HEK293T (cell line): ENCODE measurements at places on chromosomes 12 and 14.

DNA sequence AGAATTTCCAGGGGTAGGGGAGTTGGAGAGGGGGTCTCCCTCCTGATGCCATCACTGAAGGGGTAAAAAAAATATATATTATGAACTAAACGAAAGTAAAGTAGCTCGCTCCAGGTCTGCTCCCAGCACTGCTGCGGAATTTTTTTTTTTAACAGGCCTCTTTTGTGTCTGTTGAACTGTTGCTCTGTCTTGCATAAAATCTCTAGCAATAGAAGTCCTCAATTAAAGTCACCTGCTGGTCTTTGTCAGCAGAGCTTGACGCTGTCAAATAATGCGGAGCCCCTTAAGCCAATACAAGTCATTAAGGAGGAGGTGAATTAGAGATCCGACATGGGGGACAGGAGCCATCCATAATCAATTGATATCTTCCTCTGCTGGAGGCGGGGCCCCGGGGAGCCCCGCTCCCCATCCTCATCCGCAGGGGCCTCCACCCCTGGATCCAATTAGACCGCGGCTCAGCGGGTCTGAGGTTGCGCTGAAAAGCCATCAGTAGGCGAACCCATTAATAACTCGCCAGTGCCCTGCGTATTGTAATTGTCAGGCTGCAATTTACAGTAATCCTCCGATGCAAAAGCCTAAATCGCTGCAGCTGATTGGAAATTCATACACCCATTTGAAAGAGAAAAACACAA lies 85.6 kb downstream of the DICER1 start:
- no peak for DNase-seq

GRCh38 chr14:65750906-65751305 lies 338.4 kb downstream of the FUT8 start:
- no peak for DNase-seq

DNA sequence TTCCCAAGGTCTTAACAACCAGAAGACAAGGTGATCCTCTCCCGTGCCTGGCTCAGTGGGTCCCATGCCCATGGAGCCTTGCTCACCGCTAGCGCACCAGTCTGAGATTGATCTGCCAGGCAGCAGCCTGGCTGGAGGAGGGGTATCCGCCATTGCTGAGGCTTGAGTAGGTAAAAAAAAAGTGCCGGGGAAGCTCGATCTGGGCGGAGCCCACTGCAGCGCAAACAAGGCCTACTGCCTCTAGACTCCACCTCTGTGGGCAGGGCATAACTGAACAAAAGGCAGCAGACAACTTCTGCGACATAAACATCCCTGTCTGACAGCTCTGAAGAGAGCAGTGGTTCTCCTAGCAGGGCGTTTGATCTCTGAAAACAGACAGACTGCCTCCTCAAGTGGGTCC lies 104.0 kb downstream of the C14orf39 start:
- no peak for DNase-seq

GRCh38 chr14:68784226-68784910 lies 8.5 kb downstream of the ZFP36L1 start:
- no peak for DNase-seq

DNA sequence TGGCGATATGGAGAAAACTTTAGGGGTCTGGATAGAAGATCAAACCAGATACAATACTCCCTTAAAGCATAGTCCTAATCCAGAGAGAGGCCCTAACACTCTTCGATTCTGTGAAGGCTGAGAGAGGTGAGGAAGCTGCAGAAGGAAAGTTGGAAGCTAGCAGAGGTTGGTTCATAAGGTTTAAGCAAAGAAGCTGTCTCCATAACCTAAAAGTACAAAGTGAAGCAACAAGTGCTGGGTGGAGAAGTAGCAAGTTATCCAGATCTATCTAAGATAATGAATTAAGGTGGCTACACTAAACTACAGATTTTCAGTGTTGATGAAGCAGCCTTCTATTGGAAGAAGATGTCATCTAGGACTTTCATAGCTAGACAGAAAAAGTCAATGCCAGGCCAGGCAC lies 24.6 kb upstream of the MTERF2 start:
- no peak for DNase-seq

DNA sequence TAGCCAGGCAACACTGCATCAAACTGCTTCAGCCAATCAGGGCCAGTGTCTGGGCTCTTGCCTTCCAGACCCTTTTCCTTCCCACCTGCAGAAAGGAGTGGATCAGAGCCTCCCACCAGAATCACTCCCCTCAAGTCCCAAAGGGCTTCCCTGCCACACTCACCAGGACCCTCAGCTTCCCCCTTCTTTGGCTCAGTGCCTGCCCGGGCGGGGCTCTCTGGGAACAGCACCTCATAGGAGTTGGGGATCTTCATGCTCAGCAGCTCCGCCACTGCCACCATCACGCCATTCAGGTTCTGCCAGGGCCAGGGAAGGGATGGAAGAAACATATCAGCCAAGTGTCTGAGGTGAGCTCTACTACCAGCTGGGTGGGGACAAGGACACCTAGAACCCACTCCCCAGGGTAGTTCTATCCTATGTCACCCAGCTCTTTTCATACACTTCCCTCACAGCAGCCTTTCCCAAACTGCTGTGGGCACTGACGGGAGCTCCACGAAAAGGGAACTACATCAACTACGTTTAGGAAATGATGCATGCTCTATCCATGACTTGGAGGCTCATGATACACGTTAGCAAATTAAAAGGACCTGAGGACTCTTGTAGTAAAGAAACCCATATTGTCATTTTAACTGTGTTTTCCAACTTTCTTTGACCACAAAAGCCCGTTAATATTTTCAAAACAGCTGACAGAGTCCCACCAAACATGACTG lies 9.4 kb upstream of the PRKAG1 start:
- DNase-seq, result no peak

GRCh38 chr14:55771242-55771981 lies 191.4 kb downstream of the KTN1 start:
- no peak for DNase-seq

DNA sequence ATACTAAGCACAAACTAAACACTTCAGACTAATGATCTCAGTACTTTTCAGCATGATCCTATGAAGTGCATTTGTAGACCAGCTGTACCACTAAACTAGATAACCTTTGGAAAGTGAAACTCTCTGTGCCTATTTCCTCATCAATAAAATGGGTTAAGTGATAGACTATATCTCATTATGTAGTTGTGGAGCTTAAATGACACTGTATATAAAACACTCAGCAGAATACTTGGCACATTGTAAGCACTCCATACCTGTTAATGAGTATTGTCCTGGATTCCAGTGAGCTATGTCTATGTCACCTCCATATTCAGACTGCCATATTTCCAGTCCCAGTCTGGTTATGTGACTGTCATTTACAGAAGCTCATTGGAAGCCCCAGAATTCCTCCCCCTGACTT lies 44.4 kb downstream of the RTN1 start:
- DNase-seq, result no peak

DNA sequence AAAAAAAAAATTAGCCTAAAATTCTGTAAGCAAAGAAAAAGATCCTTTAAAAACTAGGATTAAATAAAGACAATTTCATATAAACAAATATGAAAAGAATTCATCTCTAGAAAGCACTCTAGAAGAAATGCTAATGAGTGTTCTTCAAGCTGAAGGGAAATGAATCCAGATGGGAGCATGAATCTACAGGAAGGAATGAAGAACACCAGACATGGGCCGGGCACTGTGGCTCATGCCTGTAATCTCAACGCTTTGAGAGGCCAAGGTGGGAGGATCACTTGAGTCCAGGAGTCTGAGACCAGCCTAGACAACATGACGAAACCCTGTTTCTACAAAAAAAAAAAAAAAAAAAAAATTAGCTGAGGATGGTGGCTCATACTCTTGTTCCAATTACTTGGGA lies 297.2 kb downstream of the FBXL14 start:
- no peak for DNase-seq

DNA sequence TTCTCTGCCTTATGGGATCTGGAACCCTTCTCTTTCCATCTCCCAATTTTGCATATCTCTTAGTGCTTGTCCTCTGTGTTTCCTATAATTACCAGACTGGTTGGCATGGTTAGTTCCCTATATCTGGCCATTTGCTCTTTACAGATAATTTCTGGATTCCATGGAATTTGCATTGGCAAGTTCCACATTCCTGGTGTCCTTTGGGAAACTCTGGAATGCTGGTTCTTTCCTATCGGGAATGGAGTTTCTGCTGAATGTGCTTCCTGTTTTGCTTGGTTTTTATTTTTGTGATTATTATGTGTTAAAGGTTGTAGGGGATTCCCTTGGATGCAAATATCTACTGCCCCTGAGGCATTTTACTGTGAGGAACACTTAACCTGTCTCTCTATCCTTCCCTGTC lies 193.0 kb upstream of the BTG1 start:
- DNase-seq, result no peak

- DNase-seq, result no peak
These were observed 99.3 kb downstream of the CACNA1C start for GRCh38 chr12:2152134-2152533.

- DNase-seq, result peak; percentile 67
These were observed 687 bp downstream of the RAB35 start for GRCh38 chr12:120115692-120116440.

GRCh38 chr12:11855983-11856374 lies 206.5 kb downstream of the ETV6 start:
- DNase-seq, result no peak

DNA sequence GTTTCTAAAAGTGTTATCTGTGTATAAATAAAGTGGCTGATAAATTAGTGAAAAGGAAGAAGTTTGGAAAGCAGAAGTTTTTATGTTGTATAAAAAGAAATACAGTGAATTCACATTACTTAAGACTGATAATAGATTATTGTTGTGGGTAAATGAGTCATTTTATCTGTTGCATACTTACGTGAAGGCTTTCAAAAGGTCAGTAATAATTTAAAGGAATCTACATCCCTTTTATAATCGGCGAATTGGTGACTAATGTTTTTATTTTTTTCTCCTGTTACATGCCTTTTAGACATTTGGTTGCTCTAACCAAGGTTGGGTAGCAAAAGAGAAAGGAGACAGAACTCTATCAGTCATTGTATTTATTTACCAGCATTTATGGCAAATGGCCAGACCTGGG lies 155.9 kb downstream of the SLC41A2 start:
- DNase-seq, result no peak

- no peak for DNase-seq
These were observed 262.4 kb upstream of the PDE3A start for GRCh38 chr12:20105943-20106342.

GRCh38 chr12:7304456-7304855 lies 584 bp downstream of the ACSM4 start:
- DNase-seq, result no peak

GRCh38 chr14:32654106-32654505 lies 284.6 kb upstream of the NPAS3 start:
- DNase-seq, result no peak

DNA sequence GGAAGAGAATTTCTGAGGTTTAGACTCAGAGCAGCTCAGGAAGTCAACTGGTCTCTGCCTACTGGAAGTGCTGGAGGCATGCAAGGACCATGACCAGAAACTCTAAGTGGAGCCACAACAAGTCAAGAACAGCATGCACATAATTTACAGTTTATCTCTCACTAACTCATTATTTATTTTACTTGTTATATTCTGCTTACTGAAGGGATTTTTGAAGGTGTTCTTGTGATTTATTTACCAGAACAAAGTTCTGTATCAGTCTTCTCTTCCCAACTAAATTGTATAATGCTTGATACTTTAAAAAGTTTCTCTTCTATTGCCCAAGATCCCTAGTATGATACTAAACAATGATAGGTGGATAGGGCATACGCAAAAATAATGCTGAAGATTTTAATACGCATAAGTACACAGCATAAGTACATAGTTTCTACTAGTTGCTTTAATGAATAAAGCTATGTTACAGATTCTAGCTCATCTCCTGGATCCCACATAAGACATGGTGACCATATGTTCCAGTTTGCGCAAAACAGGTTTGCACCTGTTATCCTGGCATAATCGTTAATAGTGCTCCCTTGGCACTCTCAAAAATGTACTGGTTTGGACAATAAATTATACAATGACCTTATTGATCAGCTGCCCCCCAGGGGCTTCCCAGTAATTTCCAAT lies 11.6 kb upstream of the SPTB start:
- no peak for DNase-seq

GRCh38 chr12:39595928-39596327 lies 23.7 kb downstream of the ABCD2 start:
- no peak for DNase-seq

DNA sequence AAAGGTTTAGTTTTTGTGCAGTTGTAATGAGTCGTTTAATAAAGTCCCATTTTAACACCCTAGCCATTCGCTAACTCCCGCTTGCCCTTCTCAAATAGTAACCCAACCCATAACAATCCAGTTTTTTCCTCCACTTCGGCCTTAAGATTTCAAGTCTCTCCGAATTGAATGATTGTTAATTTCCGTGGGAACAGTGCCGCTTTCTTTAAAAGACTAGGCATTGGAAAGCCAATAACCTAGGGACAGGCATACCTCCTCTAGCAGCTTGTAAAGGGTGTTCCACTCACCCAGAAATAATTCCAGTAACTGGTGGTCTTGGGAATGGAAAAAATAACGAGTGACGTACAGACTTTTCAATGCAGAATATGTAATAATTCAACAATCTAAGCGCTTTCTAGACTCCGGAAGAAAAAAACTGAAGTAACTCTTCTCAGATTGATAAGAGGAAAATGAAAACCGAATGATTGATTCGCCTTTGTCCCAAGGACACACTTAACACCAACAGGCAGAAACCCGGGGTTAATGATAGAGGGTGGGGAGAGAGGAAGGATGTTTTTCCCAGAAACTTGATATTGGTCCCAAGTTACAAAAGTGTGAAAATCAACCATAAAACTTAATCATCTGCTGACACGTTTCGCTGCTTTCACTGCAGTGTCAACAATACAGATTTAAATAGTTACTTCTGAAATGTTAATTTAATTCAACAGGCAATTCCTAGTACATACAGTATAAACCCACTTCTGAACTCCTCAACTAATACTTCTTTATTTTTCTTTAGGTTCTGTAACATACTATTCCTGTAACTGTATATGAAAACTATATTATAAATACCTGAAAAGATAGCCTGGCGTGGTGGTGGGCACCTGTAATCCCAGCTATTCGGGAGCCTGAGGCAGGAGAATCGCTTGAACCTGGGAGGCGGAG lies 1.0 kb upstream of the SINHCAF start:
- no peak for DNase-seq

DNA sequence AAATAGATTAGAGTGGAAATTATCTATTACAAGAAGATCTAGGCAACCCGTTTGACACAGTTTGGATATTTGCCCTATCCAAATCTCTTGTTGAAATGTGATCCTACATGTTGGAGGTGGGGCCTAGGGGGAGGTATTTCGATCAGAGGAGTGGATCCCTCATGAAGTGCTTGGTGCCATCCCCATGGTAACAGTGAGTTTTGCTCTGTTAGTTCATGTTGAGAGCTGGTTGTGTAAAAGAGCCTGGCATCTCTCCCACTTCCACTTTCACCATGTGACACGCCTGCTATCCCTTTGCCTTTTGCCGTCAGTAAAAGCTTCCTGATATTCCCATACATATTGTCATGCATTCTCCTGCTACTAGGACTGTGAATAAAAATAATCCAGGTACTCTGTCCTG lies 66.4 kb upstream of the FLRT2 start:
- no peak for DNase-seq
